ENCODE measurements at places on chromosomes 5 and 9.

- no peaks in the 10 kb centered on the region for H3K36me3 ChIP-seq
- H3K4me1 ChIP-seq: no peaks in the 10 kb centered on the region
- no peak for DNase-seq
- no peaks in the 10 kb centered on the region for H3K27me3 ChIP-seq
- H3K27ac ChIP-seq: no peak overlapping the region
Observed at GRCh38 chr5:37683072-37683471, 156.8 kb downstream of the GDNF start.

GRCh38 chr5:161697001-161697400 is 11.5 kb downstream of the GABRA6 start:
- no peaks in the 10 kb centered on the region for H3K27me3 ChIP-seq
- no peaks in the 10 kb centered on the region for H3K4me1 ChIP-seq
- no peak for DNase-seq
- H3K36me3 ChIP-seq: no peaks in the 10 kb centered on the region

DNA sequence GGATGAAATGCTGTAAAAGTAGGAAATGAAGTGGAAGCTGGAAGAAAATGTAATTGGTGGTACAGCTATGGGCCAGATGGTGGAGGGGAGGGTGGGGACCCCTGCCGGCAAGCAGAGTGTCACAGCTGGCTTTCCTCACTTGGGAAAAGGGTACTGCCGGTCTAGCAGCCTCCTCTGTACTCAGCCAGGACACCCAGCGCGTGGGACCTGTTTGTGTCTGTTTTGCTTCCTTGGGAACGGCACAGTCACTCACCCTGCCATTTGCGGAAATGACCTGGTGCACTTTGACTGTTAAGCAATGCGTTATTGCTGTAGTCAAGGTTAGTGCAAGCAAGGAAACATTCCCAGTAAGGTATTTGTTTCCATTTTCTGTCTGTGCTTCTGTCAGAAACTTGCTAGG is 10.1 kb downstream of the TMEM252 start:
- H3K27ac ChIP-seq: no peak overlapping the region
- H3K36me3 ChIP-seq: no peaks in the 10 kb centered on the region
- H3K27me3 ChIP-seq: peaks cover 3% of the 10 kb centered on the region
- no peak for DNase-seq
- H3K4me3 ChIP-seq: no peak overlapping the region

DNA sequence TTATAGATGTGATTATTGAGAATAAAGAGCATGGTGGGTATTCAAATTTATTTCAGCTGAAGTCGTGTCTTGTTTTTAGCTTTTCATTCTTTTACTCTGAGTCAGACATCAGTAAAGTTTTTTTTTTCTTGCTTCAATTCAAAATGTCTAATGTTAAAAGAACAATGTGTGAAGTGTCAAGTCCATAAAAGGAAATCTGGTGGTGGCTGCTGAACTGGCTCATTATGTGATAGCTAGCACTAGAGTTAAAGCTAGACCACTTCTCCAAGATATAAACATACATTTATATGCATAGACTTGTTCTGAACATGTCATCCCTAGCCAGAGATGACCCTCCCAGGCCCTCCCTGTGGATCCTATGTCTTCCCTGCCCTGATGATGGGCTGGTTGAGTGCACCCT is 338.3 kb downstream of the RAB3C start:
- DNase-seq: no peak
- H3K4me3 ChIP-seq: no peak overlapping the region
- H3K27ac ChIP-seq: no peak overlapping the region
- H3K27me3 ChIP-seq: peaks cover 13% of the 10 kb centered on the region

DNA sequence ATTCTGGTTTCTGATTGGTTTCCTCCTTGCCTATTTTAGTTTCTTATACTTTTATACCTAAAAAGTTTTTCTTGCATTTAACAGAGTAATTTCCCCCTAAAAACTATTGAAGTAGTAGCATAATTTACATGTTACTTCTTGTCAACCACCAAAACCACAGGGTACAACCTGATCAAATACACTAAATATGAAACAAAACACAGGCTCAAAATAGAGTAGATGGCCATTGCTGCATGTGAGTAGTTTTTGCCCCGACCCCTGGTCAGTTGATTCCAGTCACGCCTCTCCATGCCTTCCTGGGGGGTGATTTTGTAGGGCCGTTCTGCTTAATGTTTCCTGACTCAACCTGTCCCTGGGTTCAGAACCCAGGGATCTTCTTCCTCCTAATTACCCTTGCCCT is 101.8 kb downstream of the TLE4 start:
- H3K4me1 ChIP-seq: peaks cover 11% of the 10 kb centered on the region
- H3K36me3 ChIP-seq: peaks cover 39% of the 10 kb centered on the region
- H3K4me3 ChIP-seq: no peak overlapping the region
- H3K27me3 ChIP-seq: no peaks in the 10 kb centered on the region
- DNase-seq: no peak
- no peak overlapping the region for H3K27ac ChIP-seq

GRCh38 chr5:139212906-139213305 is 14.7 kb upstream of the SIL1 start:
- DNase-seq: no peak
- no peaks in the 10 kb centered on the region for H3K4me1 ChIP-seq
- H3K27ac ChIP-seq: no peak overlapping the region
- H3K27me3 ChIP-seq: no peaks in the 10 kb centered on the region

GRCh38 chr9:126342621-126343031 is 16.0 kb downstream of the MVB12B start:
- H3K27ac ChIP-seq: no peak overlapping the region
- H3K4me1 ChIP-seq: peaks cover 2% of the 10 kb centered on the region
- peaks cover 6% of the 10 kb centered on the region for H3K27me3 ChIP-seq
- H3K4me3 ChIP-seq: no peak overlapping the region
- no peak for DNase-seq
- no peaks in the 10 kb centered on the region for H3K36me3 ChIP-seq

DNA sequence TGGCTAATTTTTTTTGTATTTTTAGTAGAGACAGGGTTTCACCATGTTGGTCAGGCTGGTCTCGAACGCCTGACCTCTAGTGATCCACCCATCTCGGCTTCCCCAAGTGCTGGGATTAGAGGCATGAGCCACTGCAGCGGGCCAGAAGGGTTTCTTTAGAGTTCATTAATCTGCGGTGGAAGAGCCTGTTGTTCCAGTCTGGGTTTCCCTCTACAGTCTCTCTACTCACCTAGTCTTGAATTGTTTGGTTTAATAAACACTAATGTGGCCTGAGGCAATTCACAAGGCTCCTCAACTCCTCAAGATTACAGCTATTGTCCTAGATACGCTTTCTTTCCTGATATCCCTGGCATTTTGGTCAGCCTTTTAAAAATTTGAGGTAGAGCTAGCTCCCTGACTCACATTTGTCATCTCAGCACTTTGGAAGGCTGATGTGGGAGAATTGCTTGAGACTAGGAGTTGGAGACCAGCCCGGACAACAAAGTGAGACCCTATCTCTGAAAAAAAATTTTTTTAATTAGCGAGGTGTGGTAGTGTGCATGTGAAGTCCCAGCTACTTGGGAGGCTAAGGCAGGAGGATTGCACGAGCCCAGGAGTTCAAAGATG is 4.6 kb upstream of the SAR1B start:
- H3K27me3 ChIP-seq: no peaks in the 10 kb centered on the region
- H3K36me3 ChIP-seq: peaks cover 1% of the 10 kb centered on the region
- no peak overlapping the region for H3K27ac ChIP-seq
- H3K4me1 ChIP-seq: peaks cover 7% of the 10 kb centered on the region

DNA sequence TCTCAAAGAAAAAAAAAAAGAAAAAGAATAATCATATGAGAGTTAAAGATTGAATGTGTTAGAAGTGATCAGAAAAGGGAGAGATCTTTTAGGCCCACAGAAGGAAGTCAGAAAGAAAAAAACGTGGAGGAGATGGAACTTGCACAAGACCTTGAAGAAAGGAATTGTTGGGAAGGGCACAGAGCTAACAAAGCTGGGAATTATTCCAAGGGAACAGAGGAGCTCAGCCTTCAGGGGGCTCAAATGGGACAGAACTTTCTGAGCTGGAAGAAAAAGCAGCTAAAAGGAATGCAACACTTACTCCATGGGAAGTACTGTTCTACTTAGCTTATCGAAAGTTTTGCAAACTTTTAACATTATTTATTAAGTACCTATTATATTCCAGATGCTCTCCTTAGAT is 153.4 kb upstream of the ADRA1B start:
- peaks cover 7% of the 10 kb centered on the region for H3K27me3 ChIP-seq
- H3K4me1 ChIP-seq: peaks cover 16% of the 10 kb centered on the region
- H3K27ac ChIP-seq: no peak overlapping the region

GRCh38 chr9:37382982-37383357 is 39.5 kb upstream of the GRHPR start:
- DNase-seq: no peak
- no peak overlapping the region for H3K4me3 ChIP-seq
- H3K36me3 ChIP-seq: no peaks in the 10 kb centered on the region
- no peaks in the 10 kb centered on the region for H3K4me1 ChIP-seq

- peak overlapping the region; percentile 85 for H3K4me3 ChIP-seq
- H3K36me3 ChIP-seq: peaks cover 17% of the 10 kb centered on the region
- peaks cover 81% of the 10 kb centered on the region for H3K4me1 ChIP-seq
- peak overlapping the region; percentile 96 for H3K27ac ChIP-seq
Observed at GRCh38 chr9:113578882-113579282, 115.4 kb downstream of the RGS3 start.

DNA sequence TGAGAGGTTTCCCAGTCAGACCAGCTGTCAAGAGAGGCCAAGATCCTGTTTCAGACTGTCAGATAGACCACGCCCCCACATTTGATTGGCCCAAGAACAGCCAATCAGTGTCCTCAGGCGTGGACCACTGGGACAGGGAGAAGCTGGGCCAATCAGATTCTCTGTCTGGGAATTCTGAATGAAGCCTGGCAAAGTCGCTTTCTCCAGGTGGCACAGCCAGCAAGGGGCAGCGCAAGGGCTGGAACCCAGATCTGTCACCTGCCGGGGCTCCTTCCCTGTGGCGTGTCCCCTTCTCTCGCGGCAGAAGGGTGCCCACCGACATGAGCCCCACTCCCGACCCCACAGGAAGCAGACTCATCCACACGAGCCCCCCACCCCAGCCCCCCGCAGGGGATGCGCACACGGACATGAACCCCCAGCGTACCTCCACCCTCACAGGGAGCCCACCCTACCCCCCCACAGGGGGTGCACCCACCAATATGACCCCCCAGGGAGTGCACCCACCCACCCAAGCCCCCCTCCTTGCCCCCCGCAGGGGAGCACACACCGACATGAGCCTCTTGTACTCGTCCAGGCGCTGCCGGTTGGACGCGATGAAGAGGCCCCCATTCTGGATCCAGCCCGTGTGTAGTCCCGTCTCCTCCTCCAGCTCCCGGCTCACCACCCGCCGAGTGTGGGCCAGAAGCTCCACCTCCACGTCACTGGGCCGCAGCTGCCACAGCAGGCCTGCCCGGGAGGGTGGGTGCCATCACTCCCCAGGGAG is 6.1 kb downstream of the SARDH start:
- no peaks in the 10 kb centered on the region for H3K36me3 ChIP-seq
- no peaks in the 10 kb centered on the region for H3K4me1 ChIP-seq
- H3K27ac ChIP-seq: no peak overlapping the region
- no peak overlapping the region for H3K4me3 ChIP-seq

GRCh38 chr9:91986248-91986647 is 36.2 kb upstream of the ROR2 start:
- H3K4me1 ChIP-seq: no peaks in the 10 kb centered on the region
- no peaks in the 10 kb centered on the region for H3K36me3 ChIP-seq
- H3K4me3 ChIP-seq: no peak overlapping the region
- no peak overlapping the region for H3K27ac ChIP-seq

GRCh38 chr9:96453625-96454024 is 3.7 kb downstream of the HABP4 start:
- no peak for DNase-seq
- no peak overlapping the region for H3K4me3 ChIP-seq
- H3K36me3 ChIP-seq: peaks cover 3% of the 10 kb centered on the region
- peaks cover 24% of the 10 kb centered on the region for H3K4me1 ChIP-seq

GRCh38 chr5:151274666-151275065 is 21.7 kb downstream of the GM2A start:
- H3K4me3 ChIP-seq: no peak overlapping the region
- no peak overlapping the region for H3K27ac ChIP-seq
- no peak for DNase-seq
- H3K36me3 ChIP-seq: no peaks in the 10 kb centered on the region
- peaks cover 3% of the 10 kb centered on the region for H3K27me3 ChIP-seq
- H3K4me1 ChIP-seq: no peaks in the 10 kb centered on the region

GRCh38 chr5:68242743-68243142 is 27.2 kb downstream of the PIK3R1 start:
- no peak overlapping the region for H3K27ac ChIP-seq
- peaks cover 69% of the 10 kb centered on the region for H3K4me1 ChIP-seq
- peaks cover 22% of the 10 kb centered on the region for H3K36me3 ChIP-seq
- H3K4me3 ChIP-seq: no peak overlapping the region
- no peak for DNase-seq
- H3K27me3 ChIP-seq: no peaks in the 10 kb centered on the region

DNA sequence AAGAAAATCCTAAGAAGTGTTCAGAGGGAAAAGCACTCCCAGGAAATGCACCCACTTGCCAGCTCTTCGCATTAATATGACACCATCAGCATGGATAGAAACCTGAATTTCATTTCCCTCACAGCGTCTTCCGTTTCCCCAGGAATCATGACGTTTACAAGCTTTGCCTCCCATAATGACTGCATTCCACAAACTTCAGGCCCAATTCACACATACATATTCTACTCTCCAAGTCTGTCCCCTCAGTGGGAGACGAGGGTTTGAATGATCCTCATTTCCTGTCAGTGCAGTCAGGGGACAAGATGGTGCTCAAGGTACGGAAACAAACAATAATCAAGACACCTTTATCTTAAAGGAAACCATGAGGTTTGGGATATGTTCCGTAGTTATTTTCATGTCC is 44.9 kb upstream of the MAN2A1 start:
- no peaks in the 10 kb centered on the region for H3K4me1 ChIP-seq
- H3K27ac ChIP-seq: no peak overlapping the region
- H3K4me3 ChIP-seq: no peak overlapping the region
- H3K36me3 ChIP-seq: no peaks in the 10 kb centered on the region
- peaks cover 7% of the 10 kb centered on the region for H3K27me3 ChIP-seq
- no peak for DNase-seq

GRCh38 chr9:81344366-81344765 is 345.0 kb downstream of the TLE1 start:
- H3K4me3 ChIP-seq: no peak overlapping the region
- DNase-seq: no peak
- H3K4me1 ChIP-seq: no peaks in the 10 kb centered on the region
- no peaks in the 10 kb centered on the region for H3K36me3 ChIP-seq
- no peaks in the 10 kb centered on the region for H3K27me3 ChIP-seq

DNA sequence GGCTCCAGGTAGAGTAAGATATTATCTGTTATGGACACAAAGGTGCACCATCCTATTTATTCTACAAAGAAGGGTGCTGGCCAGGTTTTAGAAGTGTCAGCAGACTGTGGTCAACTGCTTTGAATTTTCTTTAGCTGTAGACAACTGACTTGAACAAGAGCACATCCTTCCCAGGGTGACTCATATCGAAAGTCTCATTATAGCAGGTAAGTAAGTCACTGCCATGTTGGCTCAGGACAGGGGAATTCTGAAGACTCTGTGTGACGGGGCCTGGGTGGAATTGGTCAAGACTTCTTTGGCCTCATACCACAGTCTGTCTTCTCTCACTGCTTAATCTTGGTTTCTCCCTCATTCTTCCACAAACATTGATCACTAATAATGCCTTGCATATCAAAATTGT is 214.5 kb upstream of the CDH9 start:
- H3K36me3 ChIP-seq: no peaks in the 10 kb centered on the region
- H3K27me3 ChIP-seq: no peaks in the 10 kb centered on the region
- DNase-seq: no peak
- no peaks in the 10 kb centered on the region for H3K4me1 ChIP-seq

- H3K27me3 ChIP-seq: no peaks in the 10 kb centered on the region
- DNase-seq: no peak
- H3K4me3 ChIP-seq: no peak overlapping the region
- H3K36me3 ChIP-seq: no peaks in the 10 kb centered on the region
Observed at GRCh38 chr5:851076-851475, 290 bp upstream of the ZDHHC11 start.

- H3K4me1 ChIP-seq: no peaks in the 10 kb centered on the region
- H3K36me3 ChIP-seq: no peaks in the 10 kb centered on the region
- H3K27me3 ChIP-seq: no peaks in the 10 kb centered on the region
- no peak overlapping the region for H3K27ac ChIP-seq
Observed at GRCh38 chr9:13252852-13253251, 26.6 kb downstream of the MPDZ start.
